ENCODE measurements at places on chromosomes 1 and 21. TPM values are rescaled to one million over a fixed set of nuclear protein-coding genes. Genes with fewer than 3 reads are reported as not detected.

GRCh38 chr1:55970526-55971110 lies 608.7 kb downstream of the PLPP3 start:
- no peaks in the 10 kb centered on the region for H3K36me3 ChIP-seq
- H3K4me3 ChIP-seq, result no peak overlapping the region
- peaks cover 18% of the 10 kb centered on the region for H3K27me3 ChIP-seq

GRCh38 chr1:2134621-2135307 lies 59.8 kb downstream of the FAAP20 start:
- H3K36me3 ChIP-seq, result no peaks in the 10 kb centered on the region
- no peak overlapping the region for H3K4me3 ChIP-seq
- no peaks in the 10 kb centered on the region for H3K27me3 ChIP-seq
- no peaks in the 10 kb centered on the region for H3K4me1 ChIP-seq
- ATAC-seq, result no peak

GRCh38 chr1:222529916-222530315 lies 18.0 kb downstream of the HHIPL2 start:
- ATAC-seq, result no peak
- H3K27me3 ChIP-seq, result peaks cover 20% of the 10 kb centered on the region
- H3K36me3 ChIP-seq, result no peaks in the 10 kb centered on the region
- no peaks in the 10 kb centered on the region for H3K4me1 ChIP-seq

- H3K4me1 ChIP-seq, result no peaks in the 10 kb centered on the region
- no peak overlapping the region for H3K27ac ChIP-seq
- no peaks in the 10 kb centered on the region for H3K36me3 ChIP-seq
- ATAC-seq, result no peak
Observed at GRCh38 chr1:37347104-37347649, 127.2 kb upstream of the ZC3H12A start.

GRCh38 chr1:208910161-208910560 lies 666.0 kb upstream of the PLXNA2 start:
- no peaks in the 10 kb centered on the region for H3K4me1 ChIP-seq
- H3K27ac ChIP-seq, result no peak overlapping the region
- H3K27me3 ChIP-seq, result peaks cover 10% of the 10 kb centered on the region
- no peaks in the 10 kb centered on the region for H3K36me3 ChIP-seq

GRCh38 chr1:55047611-55048010 lies 8.3 kb downstream of the PCSK9 start:
- H3K4me3 ChIP-seq, result no peak overlapping the region
- ATAC-seq, result no peak
- H3K4me1 ChIP-seq, result no peaks in the 10 kb centered on the region
- H3K27ac ChIP-seq, result no peak overlapping the region

DNA sequence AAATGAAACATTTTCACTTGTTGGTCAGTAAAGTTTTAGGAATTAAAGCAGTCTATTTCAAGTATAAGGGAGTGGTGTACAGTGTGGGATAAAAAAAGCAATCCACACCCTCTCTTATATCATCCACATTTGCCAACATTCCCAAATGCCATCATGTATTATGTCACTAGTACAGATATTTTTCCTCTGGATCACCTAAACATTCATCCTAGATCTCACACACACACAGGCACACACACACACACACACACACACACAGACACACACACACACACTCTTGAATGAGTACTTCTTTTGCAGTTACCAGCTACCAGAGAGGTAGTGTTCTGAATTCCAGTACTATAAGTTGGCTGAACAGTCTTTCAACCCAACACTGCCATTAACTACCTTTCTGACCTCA lies 1369.1 kb upstream of the ADGRL4 start:
- no peak for ATAC-seq
- H3K27me3 ChIP-seq, result no peaks in the 10 kb centered on the region
- no peak overlapping the region for H3K4me3 ChIP-seq
- no peaks in the 10 kb centered on the region for H3K4me1 ChIP-seq
- no peaks in the 10 kb centered on the region for H3K36me3 ChIP-seq

Gene S100B
- not detected for total RNA-seq

Gene STUM
- not detected for total RNA-seq

Data from activated T-helper 17 cell treated with anti-CD3 and anti-CD28 coated beads, Interleukin-2, amount 50 U/mL, for 72 hours (primary cell).